WTC11 (cell line): ENCODE measurements at places on chromosomes 1 and 21. TPM values are rescaled to one million over a fixed set of nuclear protein-coding genes. Genes with fewer than 3 reads are reported as not detected.

Gene OPRD1
- 2.2 to 3.1 TPM (median 2.5 TPM) in 3 replicates for total RNA-seq

GRCh38 chr1:33131191-33131590 lies 50.2 kb downstream of the AZIN2 start:
- peaks cover 2% of the 10 kb centered on the region for H3K27me3 ChIP-seq
- DNase-seq, result no peak
- peaks cover 19% of the 10 kb centered on the region for H3K4me1 ChIP-seq
- H3K4me3 ChIP-seq, result no peak overlapping the region
- H3K27ac ChIP-seq, result no peak overlapping the region

GRCh38 chr1:22311461-22311860 lies 140.2 kb upstream of the ZBTB40 start:
- peaks cover 4% of the 10 kb centered on the region; the same call in 1 of the 2 replicates for H3K27me3 ChIP-seq
- no peaks in the 10 kb centered on the region for H3K4me1 ChIP-seq
- no peak overlapping the region for H3K4me3 ChIP-seq
- no peak for DNase-seq
- no peaks in the 10 kb centered on the region for H3K36me3 ChIP-seq

DNA sequence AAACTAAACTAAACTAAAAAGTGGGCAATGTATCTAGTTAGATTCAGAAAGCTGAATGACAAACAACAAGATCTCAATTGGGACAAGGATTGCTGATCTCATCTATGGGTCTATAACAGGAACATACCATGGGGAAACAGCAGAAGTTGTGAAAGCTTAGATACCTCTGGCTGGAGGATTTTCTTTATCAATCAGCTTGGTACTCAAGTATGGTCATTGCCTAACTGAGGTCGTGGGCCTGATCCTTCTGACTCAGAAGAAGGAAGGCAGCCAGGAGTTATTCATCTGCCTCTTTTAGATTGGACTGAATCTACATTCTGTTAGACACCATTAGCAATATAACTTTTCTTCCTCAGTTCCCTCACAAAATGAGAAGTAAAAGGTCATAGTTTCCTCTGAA lies 39.7 kb downstream of the DNTTIP2 start:
- peaks cover 45% of the 10 kb centered on the region for H3K36me3 ChIP-seq
- DNase-seq, result no peak
- peaks cover 17% of the 10 kb centered on the region for H3K4me1 ChIP-seq
- peaks cover 3% of the 10 kb centered on the region; the same call in 1 of the 2 replicates for H3K27me3 ChIP-seq
- H3K27ac ChIP-seq, result no peak overlapping the region

GRCh38 chr1:28756846-28757245 lies 20.1 kb downstream of the YTHDF2 start:
- H3K4me3 ChIP-seq, result no peak overlapping the region
- peak overlapping the region; percentile 58; the same call in 1 of the 2 replicates for H3K27ac ChIP-seq
- DNase-seq, result no peak
- H3K4me1 ChIP-seq, result peaks cover 14% of the 10 kb centered on the region
- no peaks in the 10 kb centered on the region for H3K27me3 ChIP-seq

GRCh38 chr1:6011161-6011945 lies 19.1 kb upstream of the NPHP4 start:
- H3K27ac ChIP-seq, result no peak overlapping the region
- no peak for DNase-seq
- no peaks in the 10 kb centered on the region for H3K4me1 ChIP-seq
- no peak overlapping the region for H3K4me3 ChIP-seq

GRCh38 chr1:11031624-11032262 lies 15.3 kb downstream of the MASP2 start:
- DNase-seq, result no peak
- H3K27ac ChIP-seq, result no peak overlapping the region
- peaks cover 8% of the 10 kb centered on the region for H3K36me3 ChIP-seq
- no peaks in the 10 kb centered on the region for H3K27me3 ChIP-seq
- peaks cover 7% of the 10 kb centered on the region; the same call in 1 of the 2 replicates for H3K4me1 ChIP-seq

GRCh38 chr21:31397515-31397926 lies 53.5 kb upstream of the TIAM1 start:
- no peaks in the 10 kb centered on the region for H3K36me3 ChIP-seq
- H3K4me3 ChIP-seq, result no peak overlapping the region
- peaks cover 34% of the 10 kb centered on the region for H3K4me1 ChIP-seq

DNA sequence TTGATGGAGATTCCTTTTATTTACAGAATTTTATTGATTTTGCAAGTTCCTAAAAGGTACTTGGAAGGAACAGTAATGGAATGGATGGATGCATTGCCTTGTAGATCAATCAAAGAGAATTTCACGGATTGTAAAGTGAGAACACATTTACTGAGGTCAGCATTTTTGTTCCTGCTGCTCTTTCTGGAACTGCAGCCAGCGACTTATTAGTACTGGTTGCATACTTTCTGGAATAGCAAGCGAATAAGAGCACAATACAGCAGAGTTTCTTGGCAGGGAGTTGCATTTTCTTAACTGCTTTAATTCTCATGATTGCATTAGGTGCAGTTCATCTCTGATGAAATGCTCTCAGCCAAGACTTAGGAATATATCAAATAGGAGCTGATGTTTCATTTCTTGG lies 106.1 kb upstream of the CHODL start:
- peaks cover 3% of the 10 kb centered on the region for H3K4me1 ChIP-seq
- no peak overlapping the region for H3K27ac ChIP-seq
- no peaks in the 10 kb centered on the region for H3K27me3 ChIP-seq
- no peaks in the 10 kb centered on the region for H3K36me3 ChIP-seq

Gene TEDDM1
- total RNA-seq, result not detected in 3 replicates

Gene GSTM4
- 16.4 to 18.1 TPM (median 16.7 TPM) in 3 replicates for total RNA-seq

- peaks cover 6% of the 10 kb centered on the region for H3K27me3 ChIP-seq
- peaks cover 22% of the 10 kb centered on the region for H3K36me3 ChIP-seq
- H3K4me3 ChIP-seq, result no peak overlapping the region
These were observed 170.1 kb downstream of the SEC16B start for GRCh38 chr1:177799746-177800145.

DNA sequence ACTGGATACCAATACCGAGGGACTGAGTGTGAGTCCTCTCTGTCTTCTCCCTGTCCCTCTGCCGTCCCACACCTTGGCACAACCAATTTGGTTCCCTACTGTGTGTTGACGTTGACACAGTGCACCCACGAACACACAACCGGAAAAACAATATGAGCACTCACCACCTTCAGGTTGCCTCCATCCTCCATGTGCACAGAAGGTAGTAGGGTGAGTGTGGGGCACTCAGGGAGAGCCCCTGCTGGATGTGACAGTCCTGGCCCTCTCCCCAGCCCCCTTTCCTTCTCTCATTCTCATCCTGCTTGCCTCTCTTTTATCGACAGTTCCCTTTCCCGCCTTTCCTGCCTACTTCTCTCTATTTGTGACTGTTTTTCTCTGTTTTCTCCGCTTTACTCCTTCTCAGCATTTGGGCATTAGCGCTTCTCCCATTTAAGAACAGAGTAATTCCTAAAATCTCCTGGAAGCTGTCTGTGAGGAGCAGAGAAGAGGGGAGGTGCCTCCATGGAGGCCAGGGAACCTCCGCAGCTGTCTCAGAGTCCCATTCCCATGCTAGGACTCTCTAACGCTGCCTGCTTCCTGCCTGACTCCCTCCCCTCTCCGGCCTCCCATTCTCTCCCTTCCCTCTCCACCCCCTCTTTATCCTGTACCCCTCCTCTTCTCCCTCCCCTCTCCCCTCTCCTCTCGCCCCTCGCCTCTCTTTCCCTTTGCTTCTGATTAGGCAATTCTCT lies 16.4 kb downstream of the CADM3 start:
- H3K27ac ChIP-seq, result peak overlapping the region; percentile 85
- peaks cover 43% of the 10 kb centered on the region for H3K4me1 ChIP-seq
- no peaks in the 10 kb centered on the region for H3K36me3 ChIP-seq
- peaks cover 3% of the 10 kb centered on the region for H3K27me3 ChIP-seq

Gene PRDM15
- total RNA-seq, result 10.3 to 12.9 TPM (median 12.2 TPM) in 3 replicates

GRCh38 chr1:46446646-46447498 lies 42.8 kb upstream of the DMBX1 start:
- DNase-seq, result peak; percentile 97
- H3K36me3 ChIP-seq, result no peaks in the 10 kb centered on the region
- H3K4me1 ChIP-seq, result peaks cover 50% of the 10 kb centered on the region
- H3K27me3 ChIP-seq, result peaks cover 86% of the 10 kb centered on the region
- H3K27ac ChIP-seq, result no peak overlapping the region

GRCh38 chr1:29057700-29058099 lies 66.0 kb downstream of the TMEM200B start:
- DNase-seq, result no peak
- no peaks in the 10 kb centered on the region for H3K36me3 ChIP-seq
- no peak overlapping the region for H3K27ac ChIP-seq
- H3K4me1 ChIP-seq, result peaks cover 3% of the 10 kb centered on the region; the same call in 1 of the 2 replicates
- H3K27me3 ChIP-seq, result no peaks in the 10 kb centered on the region

Gene ST3GAL3
- total RNA-seq, result 8.6 to 10.3 TPM (median 8.9 TPM) in 3 replicates
